ENCODE measurements at places on chromosomes 13 and 19.

DNA sequence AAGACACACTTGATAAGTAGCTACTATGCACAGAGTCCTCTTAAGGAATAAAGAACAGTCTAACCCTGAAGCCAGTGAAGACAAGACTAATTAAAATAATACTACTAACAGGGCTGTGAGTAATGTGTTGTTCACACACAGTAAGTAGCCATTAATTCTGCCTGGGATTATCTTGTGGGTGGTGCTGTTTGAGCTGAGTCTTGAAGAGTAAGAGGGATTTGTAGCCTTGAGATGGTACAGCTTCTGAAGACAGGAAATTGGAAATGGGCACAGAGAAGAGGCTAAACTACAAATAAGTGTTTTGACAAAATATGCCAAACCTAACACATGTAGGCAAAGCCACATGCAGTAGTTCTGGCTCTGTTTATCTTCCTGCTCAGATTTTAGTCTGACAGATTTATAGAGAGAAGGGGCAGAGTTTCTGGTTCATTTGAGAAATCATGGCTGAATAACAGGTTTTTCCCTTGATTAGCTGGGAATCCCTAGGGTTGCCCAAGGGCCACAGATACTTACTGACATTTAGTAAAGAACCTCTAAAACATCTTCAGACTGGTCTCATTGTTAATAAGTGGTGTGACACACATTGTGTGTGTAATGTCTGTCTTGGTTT lies 38.0 kb downstream of the ITGBL1 start:
- DNase-seq, result peak; percentile 94

DNA sequence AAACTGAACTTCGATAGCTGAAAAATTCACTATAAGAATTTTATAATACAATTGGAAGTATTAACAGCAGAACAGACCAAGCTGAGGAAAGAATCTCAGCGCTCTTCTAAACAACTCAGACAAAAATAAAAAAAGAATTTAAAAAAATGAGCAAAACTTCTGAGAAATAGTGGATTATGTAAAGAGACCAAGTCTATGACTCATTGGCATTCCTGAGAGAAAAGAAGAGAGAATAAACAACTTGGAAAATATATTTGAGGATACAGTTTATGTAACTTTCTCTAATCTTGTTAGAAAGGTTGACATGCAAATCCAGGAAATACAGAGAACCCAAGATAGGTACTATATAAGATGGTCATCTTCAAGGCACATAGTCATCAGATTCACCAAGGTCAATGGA lies 25.4 kb downstream of the SLC25A15 start:
- DNase-seq, result no peak

GRCh38 chr19:28586474-28586873 lies 626.5 kb downstream of the UQCRFS1 start:
- no peak for DNase-seq

DNA sequence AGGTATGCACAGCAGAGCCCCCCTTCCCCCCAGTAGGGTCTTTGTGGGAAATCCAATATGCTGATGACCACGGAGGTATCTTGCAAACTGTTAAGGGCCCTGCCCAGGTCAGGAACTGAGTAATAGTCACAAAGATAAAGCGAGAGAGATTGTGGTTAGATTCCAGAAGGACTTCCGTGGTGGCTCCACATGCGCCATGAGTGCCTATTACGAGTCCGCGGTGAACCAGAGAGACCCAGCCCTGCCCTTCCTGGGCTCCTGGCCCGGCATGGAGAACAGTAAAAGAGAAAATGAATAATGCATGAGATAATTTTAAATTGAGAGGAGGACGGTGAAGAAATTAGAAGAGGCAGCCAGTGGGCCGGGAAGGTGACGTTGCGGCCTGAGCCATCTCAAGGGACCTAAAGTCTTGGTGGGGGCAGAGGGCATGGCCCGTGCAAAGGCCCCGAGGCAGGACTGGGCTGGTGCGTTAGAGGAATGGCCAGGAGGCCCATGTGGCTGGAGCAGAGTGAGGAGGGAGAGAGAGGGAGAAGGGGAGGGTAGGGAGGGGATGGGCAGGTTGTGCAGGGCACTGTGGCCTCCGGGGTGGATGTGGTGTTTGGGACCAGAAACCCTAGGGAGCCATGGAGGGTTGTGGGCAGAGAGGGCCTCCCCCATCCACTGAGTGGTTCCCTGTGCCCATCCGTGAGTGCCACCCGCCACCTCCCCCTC lies 46.6 kb upstream of the NFIC start:
- no peak for DNase-seq

- no peak for DNase-seq
Observed at GRCh38 chr19:35009424-35010415, 9.6 kb downstream of the GRAMD1A start.
